ENCODE measurements at places on chromosomes 7 and 10. TPM values are rescaled to one million over a fixed set of nuclear protein-coding genes. Genes with fewer than 3 reads are reported as not detected.

DNA sequence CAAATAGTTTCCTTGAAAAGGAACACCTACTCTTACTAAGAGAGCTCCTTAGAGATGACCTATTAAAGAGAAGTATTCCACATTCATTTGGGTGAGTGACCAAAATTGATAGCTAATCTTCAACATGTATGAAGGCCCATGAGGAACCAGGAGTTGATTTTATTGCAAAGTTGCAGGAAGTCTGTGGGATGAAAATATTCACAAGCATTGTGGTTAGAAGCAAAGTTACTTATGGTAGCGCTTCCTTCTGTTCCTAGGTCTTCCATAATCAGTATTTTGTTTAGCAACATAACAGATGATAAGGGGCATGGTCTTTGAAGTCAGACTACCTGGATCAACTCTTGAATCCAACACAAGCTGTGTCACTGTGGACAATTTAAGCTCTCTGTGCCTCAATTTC is 164.5 kb downstream of the DGKB start:
- no peak for DNase-seq

DNA sequence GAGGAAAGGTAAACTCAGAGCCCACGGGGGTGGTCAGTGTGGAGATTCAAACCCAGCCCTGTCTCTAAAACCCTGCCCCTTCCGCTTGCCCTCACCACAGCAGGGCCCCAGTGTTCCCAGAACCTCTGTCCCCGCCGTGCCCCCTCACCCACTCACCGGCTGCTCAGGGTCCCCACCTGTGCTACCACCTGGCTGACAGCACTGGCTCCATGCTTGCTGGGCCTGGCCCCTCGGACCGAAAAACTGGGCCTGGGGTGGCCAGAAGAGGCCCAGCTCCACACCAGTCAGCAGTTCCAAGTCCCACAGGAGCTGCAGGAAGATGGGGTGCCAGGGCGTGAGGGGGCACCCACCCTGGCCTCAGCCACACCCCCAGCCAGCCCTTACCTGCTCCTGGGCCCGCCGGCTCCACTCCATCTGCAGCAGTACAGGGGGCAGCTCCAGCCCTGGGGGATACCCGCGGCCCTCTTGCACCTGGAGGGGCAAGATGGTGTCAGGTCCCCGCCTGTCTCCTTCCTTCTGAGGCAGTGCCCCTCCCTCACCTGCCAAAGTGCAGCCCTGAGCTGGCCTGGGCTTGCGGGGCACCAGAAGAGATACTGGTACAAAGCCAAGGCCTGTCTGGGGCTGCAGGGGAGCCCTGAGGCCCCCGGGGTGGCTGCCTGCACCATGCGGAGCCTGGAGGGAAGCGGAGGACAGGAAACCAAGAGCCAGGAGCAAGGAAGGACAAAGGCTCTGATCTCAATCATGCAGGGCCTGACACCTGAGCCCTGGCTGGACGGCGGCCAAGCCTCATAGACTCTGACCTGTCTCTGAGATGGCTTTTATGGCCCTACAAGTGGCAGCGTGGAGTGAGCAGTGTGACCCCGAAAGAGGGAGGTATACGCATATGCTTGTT is 11.7 kb downstream of the ATP6V1F start:
- no peak for DNase-seq

GRCh38 chr10:33376476-33376875 is 42.0 kb upstream of the NRP1 start:
- DNase-seq = no peak

DNA sequence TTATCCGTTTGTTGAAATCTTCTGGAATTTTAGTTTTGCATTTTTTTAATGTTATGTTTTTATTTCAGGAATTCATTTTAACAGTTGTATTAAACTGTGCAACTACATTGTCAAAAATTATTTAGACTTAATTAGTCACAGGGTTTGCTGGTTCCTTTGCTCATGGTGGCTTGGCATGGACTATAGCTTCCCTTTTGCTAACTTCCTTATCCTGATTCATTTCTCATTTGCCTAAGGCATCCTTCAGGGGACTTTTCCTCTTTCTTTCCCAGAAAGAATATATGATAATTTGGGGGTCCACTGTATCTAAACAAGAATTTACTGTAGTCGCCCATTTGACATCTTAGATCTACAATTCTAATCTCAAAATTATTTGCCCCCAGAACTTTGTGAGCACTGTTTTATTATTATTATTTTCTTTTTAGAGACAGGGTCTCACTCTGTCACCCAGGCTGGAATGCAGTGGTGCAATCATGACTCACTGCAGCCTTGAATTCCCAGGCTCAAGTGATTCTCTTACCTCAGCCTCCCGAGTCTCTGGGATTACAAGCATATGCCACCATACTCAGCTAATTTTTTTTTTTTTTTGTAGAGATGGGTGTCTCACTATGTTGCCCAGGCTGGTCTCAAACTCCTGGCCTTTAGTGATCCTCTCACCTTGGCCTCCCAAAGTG is 13.9 kb downstream of the FIGNL1 start:
- DNase-seq = peak; percentile 59

- DNase-seq = no peak
These were observed 399.1 kb upstream of the AKR1E2 start for GRCh38 chr10:4426866-4427265.

DNA sequence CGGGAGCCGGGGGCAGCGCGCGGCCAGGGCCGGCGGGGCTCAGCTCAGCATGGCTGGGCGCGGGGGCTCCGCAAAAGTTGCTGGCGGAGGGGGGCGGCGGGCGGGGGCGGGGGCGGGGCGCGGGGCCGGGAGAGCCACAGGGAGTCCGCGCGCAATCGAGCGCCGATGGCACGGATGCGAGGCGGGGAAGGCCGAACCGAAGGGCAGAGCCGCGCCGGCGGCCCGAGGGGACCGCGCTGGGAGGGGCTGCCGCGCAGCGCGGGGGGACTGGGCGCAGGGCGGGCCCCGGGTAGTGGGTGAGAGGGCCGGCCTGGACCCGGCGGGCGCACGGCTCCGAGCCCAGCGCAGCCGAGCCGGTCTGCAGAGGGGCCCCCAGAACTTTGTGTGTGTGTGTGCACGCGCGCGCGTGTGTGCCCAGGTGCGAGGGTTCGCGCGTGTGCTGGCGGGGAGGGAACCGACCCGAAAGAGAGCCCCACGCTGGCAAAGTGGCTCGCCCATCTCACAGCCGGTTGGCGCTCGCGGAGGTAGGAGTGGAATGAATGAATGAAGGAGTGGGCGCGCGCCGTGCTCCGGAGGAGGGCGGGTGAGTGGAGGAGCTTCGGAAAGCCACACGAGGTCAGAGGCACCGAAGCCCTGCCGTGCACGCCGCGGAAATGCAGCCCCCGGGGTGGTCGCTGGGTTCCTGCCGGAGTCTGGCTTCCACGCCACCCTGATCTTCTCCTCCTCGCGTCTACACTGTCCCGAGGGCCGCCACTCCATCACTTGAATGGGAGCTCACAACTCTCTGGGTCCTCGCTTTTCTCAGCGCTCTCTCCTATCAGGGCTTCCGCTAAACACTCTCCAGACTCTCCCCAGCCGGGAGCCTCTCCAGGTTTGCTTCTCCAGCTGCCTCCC is at the start of gene HIPK2:
HIPK2 (minus strand) TSS at position 51 of the 894 bp plus-strand sequence. CDS start 375 bp downstream, outside the sequence.
- peak; percentile 55 for DNase-seq

GRCh38 chr7:52211930-52212329 is 823.5 kb upstream of the POM121L12 start:
- DNase-seq = no peak

GRCh38 chr7:34296663-34297062 is 361.4 kb upstream of the NPSR1 start:
- no peak for DNase-seq

GRCh38 chr10:129719889-129720590 is 244.0 kb downstream of the EBF3 start:
- no peak for DNase-seq

- DNase-seq = peak; percentile 21
These were observed 337.0 kb downstream of the PTEN start for GRCh38 chr10:88200312-88201032.

DNA sequence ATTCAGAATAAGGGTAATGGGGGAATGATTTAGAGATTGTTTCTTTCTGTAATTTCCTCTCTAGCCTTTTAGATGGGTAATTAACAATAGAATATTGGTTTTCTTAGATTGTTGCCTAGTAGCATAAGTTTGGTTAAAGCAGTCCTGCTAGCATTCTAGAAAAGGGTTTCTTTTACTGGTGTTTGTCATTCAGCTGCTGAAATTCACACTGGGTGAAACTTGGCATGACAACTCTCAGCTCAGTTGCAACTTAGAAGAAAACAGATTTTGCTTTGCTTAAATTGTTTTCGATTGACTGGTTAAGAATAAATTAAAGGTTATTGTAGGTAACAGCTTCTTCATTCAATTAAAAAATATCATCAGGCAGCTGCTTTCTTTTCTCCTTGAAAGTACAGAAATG is 25.1 kb upstream of the PDK4 start:
- DNase-seq = no peak

- DNase-seq = no peak
These were observed 28.8 kb downstream of the WDR86 start for GRCh38 chr7:151381098-151381347.

DNA sequence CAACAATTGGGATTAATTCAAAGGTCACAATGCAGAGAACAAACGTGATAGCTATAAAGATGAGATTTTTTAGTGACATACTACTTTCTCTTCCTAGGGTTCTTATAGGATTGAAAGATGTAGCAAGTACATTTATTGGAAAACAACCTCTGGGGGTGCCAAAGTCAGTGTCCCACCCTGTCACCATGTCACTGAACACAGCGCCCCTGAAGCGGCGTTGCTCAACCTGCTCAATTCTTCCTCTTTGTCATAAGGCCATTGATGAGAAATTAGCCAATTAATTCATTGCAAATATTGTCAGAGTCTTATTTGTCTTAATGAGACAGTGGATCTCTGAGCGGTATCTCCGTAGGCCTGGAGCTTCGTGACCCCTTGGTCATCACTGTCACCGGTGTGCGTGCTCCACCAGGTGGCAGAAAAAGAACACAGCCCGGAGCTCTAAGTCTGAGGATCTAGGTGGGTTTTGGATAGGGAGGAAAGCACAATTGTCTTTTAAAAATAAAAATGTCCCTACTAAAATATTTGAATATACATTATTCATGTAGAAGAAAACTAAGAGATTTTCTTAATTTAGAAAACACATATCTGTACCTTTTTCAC is 362.6 kb downstream of the PAXIP1 start:
- DNase-seq = no peak

GRCh38 chr7:124130-124949 is 68.0 kb upstream of the FAM20C start:
- DNase-seq = no peak

GRCh38 chr7:77684030-77684429 is 12.2 kb upstream of the RSBN1L start:
- DNase-seq = peak; percentile 56

DNA sequence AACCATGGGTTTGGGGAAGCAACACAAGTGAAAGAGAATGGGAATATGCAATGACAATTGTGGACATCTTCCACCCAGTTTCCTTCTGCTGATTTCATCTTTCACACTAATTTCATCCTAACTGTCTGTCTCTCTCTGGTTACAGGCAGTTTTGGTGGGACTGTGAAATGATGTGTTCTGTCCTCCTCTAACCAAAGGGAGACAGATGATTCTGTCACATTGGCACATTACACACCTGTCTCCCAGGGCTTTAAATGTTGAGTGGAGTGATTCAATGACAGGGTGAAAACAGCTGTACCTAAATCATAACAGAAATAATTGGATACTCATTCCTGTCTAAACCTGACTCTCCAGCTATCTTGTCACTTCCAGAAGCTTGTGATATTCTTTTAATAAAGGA is 60.0 kb downstream of the DGKB start:
- DNase-seq = no peak

GRCh38 chr7:154785898-154786297 is 217.0 kb downstream of the PAXIP1 start:
- DNase-seq = no peak

- peak; percentile 37 for DNase-seq
These were observed 9.8 kb downstream of the PTPRZ1 start for GRCh38 chr7:121882731-121883130.

DNA sequence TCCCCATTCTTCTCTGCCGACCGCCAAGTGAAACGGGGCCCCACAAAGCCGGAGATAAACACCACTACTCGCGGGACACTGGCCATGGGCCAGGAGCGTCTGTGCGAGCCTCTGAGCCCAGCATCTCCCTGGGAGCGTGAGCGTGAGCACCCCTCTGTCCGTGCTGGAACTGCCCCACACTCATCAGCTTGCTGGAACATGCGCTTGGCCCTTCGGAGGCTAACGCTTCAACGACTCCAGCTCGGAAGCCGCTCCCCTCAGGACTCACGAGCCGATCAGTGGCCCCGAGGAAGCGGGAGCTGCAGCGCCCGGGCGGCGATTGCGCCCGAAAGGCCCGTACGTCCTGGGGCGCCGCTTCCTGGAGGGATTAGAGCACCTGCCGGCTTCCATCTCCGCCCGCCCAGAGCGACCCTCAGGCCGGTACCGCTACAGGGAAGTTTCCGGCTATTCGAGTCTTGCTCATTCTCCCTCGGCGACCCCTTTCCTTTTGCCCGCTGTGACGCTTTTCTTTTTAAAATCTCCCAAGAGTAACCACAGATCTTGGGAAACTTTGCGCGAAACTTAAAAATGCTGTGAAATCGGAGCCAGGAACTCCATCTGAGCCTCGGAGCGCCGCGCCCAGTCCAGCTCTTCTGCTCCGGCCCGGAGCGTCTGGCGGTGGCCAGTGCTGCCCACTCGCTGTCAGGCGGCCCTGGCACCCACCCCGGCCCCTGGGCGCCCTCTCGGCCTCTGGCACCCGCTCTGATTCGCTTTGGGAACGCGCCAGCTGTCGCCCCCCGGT is 1.0 kb downstream of the TLL2 start:
- no peak for DNase-seq

DNA sequence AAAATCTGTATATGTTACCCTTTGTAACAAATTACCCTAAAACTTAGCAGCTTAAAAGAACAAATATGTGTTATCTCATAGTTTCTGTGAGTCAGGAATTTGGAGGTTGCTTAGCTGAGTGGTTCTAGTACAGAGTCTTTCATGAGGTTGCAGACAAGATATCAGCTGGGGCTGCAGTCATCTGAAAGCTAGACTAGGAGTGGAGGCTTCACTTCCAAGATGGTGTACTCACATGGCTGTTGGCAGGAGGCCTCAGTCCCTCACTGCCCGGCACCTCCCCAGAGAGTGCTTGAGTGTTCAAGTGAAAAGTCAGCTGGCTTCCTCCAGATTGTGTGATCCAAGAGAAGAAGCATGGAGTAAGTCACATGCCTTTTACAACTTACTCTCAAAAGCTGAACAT is 16.9 kb upstream of the GGCT start:
- DNase-seq = no peak

GRCh38 chr7:32616625-32617024 is 121.3 kb downstream of the AVL9 start:
- DNase-seq = peak; percentile 83

DNA sequence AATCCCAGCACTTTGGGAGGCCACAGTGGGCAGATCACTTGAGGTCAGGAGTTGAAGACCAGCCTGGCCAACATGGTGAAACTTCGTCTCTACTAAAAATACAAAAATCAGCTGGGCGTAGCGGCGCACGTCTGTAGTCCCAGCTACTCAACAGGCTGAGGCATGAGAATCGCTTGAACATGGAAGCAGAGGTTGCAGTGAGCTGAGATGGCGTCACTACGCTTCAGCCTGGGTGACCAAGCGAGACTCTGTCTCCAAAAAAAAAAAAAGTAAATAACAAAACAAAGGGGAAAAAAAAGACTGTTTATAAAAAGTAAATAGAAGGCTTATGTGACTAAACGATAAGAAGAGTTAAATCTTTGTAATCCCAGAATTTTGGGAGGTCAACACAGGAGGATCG is 15.0 kb upstream of the DNMBP start:
- no peak for DNase-seq

SRRT gene
- 29.5 TPM for total RNA-seq

GOLGA7B gene
- 0.50 TPM for total RNA-seq

IL6 gene
- total RNA-seq = not detected

CHRM2 gene
- not detected for total RNA-seq

MRPL43 gene
- total RNA-seq = 56.8 TPM

ETV1 gene
- total RNA-seq = 5.4 TPM

ABLIM1 gene
- total RNA-seq = 99.9 TPM

ELN gene
- total RNA-seq = not detected

SH3PXD2A gene
- 116 TPM for total RNA-seq
